ENCODE measurements at places on chromosomes 2 and 18.
A peak's percentile ranks its signal among the peaks of the same experiment; 100 is the strongest.

DNA sequence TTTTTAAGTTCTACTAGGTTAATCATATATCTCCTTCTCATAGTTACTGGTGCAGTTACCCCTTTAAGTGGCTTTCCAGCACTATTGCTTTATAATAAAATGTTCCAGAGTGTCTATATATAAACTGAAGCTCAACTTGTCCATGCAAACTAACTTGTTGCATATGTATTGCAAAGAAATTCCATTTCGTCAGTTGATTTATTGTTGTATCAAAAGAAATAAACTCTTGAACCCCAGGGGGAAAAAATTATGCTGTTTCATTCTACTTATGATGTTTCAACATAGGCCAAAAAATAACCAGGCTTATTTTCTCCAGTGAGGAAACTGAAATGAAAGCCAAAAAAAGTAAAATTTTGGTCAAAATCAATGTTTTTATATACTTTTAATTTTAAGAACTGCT lies 491.9 kb downstream of the NR4A2 start:
- no peak for DNase-seq

DNA sequence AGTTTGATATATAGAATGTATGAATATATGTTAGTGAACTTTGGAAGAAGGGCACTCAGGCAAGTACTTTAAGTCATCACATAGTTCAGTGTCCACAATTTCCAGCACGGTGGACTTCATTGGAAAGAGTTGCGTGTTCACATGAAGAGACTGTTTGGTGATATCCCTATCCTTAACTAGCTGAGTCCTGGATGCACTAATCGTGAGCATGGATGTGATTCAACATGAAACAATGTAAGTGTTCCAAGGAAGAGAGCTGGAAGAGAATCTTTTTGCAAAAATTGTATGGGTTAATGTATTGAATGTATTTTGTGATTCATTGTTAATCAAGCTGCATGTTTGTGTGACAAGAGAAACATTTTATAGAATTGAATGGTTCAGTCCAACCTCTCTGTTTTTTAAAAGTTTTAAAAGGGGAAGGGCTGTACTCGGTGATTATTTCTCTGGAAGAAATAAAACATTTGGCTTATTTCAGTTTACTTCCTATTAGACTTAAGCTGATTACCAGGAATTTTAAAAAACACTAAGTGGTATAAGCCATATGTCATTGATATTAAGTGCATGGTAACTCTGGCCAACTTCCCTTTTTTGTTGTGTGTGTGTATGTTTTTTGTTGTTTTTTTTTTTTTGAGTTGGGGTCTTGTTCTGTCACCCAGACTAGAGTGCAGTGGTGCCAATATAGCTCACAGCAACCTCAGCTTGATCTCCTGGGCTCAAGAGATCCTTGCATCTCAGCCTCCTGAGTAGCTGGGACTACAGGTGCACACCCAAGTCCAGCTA lies 8.6 kb downstream of the XRCC5 start:
- DNase-seq, result no peak

GRCh38 chr2:223114170-223114569 lies 62.2 kb downstream of the KCNE4 start:
- DNase-seq, result no peak

GRCh38 chr2:217793566-217794132 lies 209.1 kb downstream of the TNS1 start:
- peak; percentile 18 for DNase-seq

GRCh38 chr2:24855022-24855622 lies 61.9 kb downstream of the CENPO start:
- DNase-seq, result no peak

GRCh38 chr2:159455330-159455918 lies 160.9 kb downstream of the BAZ2B start:
- DNase-seq, result no peak

DNA sequence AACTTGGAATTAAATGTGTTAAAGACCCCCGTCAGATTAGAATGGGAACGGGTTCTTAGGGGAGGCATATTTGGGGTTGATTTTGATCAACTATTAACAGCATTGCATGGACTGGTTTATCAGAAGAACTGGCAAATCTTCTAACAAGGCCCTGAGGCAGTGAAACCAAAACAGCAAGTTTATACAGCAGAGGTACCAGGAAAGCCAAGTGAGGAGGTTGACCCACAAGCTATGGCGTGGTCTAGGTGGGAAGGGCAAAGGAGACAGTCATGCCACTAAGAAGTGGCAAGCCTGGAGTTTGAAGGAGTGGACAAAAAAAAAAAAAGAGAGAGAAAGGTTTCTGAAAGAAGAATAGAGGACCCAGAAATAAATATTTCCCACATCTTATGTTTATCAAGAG lies 187.0 kb downstream of the MREG start:
- DNase-seq, result no peak

Data from femur (tissue), 1 donor.